ENCODE measurements at places on chromosomes 2 and 18.

GRCh38 chr2:9914384-9915065 is 37.0 kb upstream of the GRHL1 start:
- no peak for DNase-seq

DNA sequence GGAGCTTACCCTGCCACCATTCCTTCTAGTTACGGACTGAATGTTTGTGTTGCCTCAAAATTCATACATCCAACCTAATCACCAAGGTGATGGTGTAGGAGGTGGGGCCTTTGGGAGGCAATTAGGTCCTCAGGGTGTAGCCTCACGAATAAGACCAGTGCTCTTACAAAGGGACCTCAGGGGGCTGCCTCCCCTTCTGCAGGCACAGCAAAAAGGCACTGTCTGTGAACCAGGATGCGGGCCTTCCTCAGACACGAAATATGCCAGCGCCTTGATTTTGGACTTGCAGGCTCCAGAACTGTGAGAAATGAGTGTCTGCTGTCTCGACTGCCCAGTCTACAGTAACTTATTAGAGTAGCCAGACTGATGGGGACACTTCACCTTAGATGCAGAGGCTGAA is 150.4 kb upstream of the HDAC4 start:
- DNase-seq: no peak

GRCh38 chr2:60230596-60230995 is 322.9 kb downstream of the BCL11A start:
- no peak for DNase-seq

DNA sequence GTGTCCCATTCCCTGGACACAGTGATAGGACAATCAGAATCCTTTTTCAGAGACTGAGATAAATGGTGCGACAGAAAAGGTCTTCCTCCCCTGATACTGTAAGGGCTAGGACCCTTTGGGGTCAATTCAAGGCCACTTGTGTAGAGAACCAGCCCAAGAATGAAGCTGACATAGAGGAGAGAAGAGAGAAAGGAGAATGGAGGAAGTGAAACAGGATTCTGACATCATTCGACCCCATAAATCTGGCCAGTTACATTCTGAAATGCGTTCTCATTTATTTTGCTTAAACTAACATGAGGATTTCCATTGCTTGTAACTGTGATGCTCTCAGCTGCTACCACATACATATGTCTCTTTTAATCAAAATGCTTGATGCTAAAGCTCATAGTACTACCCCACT is 148.1 kb downstream of the TMEM163 start:
- DNase-seq: no peak

DNA sequence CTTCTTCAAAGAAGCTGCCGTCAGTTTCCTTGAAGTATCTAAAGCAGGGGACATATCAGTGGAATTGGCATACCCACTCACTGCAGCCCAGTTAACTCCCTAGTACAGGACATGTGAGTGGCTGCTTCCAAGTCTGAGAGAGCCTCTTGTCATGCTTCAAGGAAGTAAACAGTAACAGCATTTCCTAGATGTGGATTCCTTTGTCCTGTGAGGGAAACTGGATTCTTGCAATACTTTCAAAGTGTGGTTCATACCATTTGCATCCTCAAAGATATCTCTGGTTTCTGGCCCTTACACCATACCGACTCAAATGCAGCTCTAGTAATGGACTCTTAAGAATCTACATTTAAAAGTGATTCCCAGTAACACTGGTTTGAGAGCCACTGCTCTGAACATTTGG is 87.2 kb downstream of the ESCO1 start:
- DNase-seq: no peak

- DNase-seq: no peak
Observed at GRCh38 chr18:62486290-62486964, 36.4 kb upstream of the ZCCHC2 start.

DNA sequence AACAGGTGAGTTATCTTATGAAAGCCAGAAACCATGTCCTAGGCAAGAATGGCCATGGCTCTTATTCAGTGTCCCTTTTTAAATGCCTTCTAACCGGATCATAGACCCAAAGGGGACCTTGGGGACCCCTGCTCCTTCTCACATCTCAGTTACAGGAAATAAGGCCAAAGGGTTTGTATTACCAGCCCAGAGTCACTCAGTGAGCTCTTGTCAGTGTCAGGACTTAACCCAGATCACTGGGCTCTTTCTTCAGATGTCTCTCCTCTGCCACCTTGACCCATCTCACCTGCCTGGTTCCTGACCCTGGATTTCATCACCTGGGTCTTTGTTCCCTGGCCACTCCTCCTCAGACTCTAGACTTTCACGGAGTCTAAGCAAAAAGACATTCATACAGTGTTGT is 556.7 kb downstream of the CMPK2 start:
- DNase-seq: no peak

DNA sequence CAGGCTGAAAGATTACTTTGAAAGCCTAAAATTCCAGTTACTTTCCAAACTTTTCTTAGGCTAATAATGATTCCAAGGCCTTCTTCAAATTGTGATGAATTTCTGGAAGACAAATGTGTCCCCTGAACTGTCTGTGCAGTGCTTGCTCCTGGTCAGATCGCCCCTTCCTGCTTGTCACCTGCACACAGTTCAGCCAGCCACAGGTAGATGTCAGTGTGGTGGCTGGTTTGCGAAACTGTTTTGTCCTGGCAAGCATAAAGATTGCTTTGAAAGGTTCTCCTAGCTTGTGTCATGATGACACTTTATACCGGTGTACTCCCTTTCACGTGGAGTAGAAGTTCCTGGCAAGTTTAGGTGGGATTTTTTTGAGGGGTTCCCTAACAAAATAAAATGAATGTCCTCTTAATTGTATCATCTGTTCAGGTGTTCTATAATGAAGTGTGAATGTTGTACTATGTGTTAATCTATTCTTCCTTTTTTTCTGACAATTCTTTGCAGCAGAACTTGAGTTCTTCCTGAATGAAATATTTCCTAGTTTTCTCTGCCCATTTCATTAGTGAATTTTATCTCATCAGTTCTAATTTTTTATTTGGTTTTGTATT is 298.8 kb downstream of the ZNF407 start:
- DNase-seq: no peak

- peak; percentile 1 for DNase-seq
Observed at GRCh38 chr2:147182260-147182659, 662.6 kb upstream of the ACVR2A start.

- peak; percentile 42 for DNase-seq
Observed at GRCh38 chr2:160492401-160493226, 993 bp downstream of the RBMS1 start.

- no peak for DNase-seq
Observed at GRCh38 chr18:42641996-42642395, 473.5 kb downstream of the RIT2 start.

DNA sequence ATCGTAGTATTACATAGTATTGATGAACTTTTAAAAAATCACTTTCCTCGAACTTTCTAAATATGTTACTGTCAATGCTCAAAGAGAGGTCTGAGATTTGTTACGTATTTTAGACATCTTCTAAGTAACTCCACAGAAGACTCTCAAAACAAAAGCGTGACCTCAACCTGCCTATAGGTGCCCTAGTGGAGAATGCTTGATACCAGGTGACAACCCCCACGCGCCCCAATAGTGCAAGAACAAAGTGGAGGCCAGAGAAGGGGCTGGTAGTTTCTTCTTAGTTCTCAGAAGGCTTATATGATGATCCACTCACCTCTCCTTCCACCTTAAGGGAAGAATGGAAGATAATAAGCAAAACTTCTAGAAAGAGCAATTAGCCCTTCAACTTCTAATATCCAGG is 102.6 kb downstream of the ANKRD44 start:
- no peak for DNase-seq

DNA sequence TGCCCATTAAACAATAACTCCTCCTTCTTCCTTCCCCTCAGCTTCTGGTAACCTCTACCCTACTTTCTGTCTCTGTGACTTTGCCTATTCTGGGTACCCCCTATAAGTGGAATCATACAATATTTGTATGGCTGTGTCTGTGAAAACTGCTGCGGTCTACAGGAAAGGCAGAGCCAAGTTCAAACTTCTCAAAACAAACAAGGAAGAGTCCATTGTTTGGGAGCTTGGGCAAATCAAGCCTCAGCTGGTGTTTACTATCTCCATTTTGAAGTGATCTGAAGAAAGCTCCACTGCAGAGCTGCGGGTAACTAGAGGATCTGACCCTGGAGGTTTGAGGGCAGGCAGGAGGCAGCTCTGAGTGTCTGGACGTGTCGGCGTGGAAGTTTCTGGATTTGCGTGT is 48.6 kb upstream of the DAPL1 start:
- DNase-seq: no peak

GRCh38 chr18:13587937-13588336 is 138.4 kb downstream of the FAM210A start:
- DNase-seq: no peak

GRCh38 chr2:100856732-100857131 is 36.8 kb downstream of the NPAS2 start:
- no peak for DNase-seq

DNA sequence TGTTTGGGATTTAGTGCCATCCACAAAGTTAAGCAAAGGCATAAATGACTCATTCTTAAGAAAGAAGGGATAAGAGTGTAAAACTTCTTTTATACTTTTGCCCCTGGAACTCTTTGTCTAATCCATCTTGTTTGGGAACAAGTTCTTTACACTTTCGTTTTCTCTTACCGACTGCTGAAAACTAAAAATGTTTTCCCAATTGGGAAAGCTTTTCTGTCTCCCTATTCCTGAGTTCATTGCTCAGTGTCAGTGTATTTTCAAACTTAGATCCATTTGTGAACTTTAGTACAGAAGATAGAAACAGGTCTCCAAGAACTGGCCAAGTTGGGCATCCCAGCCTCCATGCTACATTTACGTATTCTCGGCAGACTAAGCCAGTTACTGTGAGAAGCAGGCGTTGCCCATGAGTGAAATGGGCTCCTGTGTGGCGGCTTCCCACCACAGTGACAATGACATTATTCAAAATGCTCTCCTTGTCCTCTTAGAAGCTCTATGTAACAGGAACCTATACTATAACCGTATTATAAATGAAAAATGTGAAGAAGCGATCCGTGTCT is 51.7 kb downstream of the TGOLN2 start:
- no peak for DNase-seq

- no peak for DNase-seq
Observed at GRCh38 chr2:169868951-169869350, 41.7 kb downstream of the UBR3 start.

DNA sequence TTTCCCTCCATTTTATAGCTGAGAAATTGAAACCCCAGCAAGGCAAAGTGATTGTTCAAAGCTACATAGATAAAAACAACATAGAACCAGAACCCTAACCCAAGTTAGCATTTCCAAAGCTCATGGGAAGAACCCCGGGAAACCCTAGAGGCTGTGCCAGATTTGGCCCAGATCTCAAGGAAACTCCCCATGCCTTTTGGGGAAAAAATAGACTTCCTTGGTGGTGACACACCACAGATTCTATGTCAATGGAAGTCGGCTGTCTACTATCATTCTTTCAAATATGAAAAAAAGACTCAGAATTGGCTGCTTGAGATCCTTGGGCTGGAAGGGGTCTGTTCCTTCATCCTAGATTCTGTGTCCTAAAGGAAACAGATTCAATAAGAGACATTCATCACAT is 8.4 kb downstream of the COL6A3 start:
- DNase-seq: no peak

DNA sequence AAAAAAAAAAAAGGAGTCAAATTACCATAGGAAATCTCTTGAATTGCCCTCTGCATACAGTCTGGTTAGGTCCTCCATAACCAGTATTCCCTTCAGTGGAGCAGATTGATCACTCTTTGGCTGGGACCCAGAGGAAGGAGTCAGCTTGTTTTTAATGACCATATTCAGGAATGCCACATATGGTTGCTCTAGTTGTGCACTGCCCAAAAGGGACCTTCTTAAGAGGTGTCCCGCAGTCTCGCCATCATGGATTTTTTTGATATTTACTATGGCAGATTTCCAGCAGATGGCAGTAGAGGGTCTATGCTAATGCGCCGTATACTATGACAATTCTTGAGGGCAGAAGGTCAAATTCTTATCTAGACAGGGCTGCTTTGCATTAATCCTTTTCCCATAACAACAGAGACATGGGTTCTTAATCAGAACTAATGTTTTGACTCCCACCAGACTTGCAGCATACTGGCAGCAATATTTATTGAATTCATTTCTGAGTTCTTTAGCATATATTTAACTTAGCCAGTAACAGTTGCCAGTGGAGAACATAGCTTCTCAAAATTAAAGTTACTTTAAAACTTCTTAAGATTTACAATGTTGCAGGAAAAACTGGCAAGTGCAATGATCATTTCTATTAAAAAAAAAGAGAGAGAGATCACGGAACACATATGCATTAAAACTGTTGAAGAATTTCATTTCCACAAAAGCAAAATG is 31.8 kb upstream of the INPP4A start:
- no peak for DNase-seq

GRCh38 chr2:221969087-221969829 is 329.5 kb downstream of the PAX3 start:
- DNase-seq: no peak

- DNase-seq: no peak
Observed at GRCh38 chr18:79884963-79885728, 66.3 kb downstream of the SLC66A2 start.

DNA sequence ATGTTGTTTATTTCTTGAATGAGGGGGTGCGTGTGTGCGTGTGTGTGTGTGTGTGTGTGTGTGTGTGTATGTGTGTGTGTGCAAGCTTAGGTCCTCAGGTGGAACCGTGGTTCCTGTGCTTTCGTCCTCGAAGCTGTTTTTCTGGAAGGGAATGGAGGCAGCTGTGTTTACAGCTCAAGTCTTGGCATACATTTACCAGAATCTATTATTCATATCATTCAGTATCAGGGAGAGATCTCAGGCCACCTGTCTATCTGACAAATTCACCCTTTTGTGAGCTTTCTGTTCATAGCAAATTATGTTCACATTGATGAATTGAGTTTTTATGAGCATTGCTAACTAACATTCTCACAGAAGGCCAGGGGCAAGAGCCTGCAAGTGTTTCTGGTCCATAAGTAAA is 550.4 kb downstream of the ARHGAP15 start:
- no peak for DNase-seq

- DNase-seq: no peak
Observed at GRCh38 chr2:18701546-18701945, 112.2 kb upstream of the NT5C1B start.

- no peak for DNase-seq
Observed at GRCh38 chr2:127086990-127087790, 19.8 kb downstream of the BIN1 start.

- DNase-seq: no peak
Observed at GRCh38 chr18:58661423-58661822, 9.8 kb upstream of the MALT1 start.

DNA sequence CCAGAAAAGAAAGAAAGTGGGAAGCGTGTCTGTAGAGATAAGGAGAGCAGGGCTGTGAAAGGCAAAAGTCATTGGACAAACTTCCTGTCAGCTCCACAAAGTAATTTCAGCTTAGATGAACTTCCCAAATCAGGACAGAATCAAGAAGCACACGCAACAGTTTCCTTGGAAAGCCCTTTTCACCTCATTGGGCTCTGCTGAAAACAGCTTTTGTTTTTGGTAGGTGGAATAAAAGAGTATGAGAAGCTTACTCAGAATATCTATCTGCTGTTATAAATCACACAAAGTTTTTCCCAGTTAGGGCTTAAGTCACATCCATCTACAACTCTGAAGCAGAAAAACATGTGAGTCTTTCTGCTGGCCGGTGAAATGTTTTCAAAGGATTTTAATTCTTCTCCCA is 42.4 kb upstream of the EFEMP1 start:
- no peak for DNase-seq

All from stimulated activated CD8-positive, alpha-beta memory T cell treated with anti-CD3 and anti-CD28 coated beads, Interleukin-4, amount 100 ng/mL, for 4 hours (primary cell).